ENCODE measurements at places on chromosomes 4 and X.

GRCh38 chrX:40152741-40153344, 55.1 kb upstream of the BCOR start:
- no peak for DNase-seq

DNA sequence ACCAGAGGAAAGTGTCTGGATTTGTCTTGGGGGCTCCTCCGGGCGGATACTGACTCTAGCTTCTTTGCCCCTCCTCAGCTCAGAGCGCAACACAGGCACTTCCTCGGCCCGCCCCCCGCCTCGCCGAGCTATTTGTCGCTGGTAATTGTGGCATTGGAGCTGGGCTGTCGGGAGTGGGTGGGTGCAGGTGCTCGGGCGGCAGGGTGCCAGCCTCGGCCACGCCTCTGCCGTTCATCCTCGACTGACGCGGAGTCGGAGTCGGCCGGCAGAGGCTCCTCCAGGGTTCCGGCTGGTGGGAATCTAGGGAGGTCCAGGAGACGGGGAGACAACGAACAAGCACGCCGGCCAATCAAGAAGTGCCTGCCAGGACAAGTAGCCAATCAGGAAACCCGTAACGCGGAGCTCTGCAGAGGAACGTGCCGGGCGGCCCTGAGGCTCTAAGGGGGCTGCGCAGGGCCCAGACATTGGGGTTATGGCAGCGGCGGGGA, 3.9 kb upstream of the SYN1 start:
- no peak for DNase-seq

- no peak for DNase-seq
Observed at GRCh38 chrX:118862091-118862490, 38.5 kb downstream of the ZCCHC12 start.

GRCh38 chrX:119273420-119274192, 37.5 kb downstream of the PGRMC1 start:
- DNase-seq: no peak

GRCh38 chr4:8818063-8818881, 53.4 kb downstream of the HMX1 start:
- DNase-seq: no peak

- DNase-seq: no peak
Observed at GRCh38 chrX:68684291-68684918, 36.9 kb downstream of the STARD8 start.

- DNase-seq: no peak
Observed at GRCh38 chrX:29043746-29044145, 456.5 kb downstream of the IL1RAPL1 start.

- DNase-seq: no peak
Observed at GRCh38 chr4:16253127-16253960, 27.1 kb upstream of the TAPT1 start.

DNA sequence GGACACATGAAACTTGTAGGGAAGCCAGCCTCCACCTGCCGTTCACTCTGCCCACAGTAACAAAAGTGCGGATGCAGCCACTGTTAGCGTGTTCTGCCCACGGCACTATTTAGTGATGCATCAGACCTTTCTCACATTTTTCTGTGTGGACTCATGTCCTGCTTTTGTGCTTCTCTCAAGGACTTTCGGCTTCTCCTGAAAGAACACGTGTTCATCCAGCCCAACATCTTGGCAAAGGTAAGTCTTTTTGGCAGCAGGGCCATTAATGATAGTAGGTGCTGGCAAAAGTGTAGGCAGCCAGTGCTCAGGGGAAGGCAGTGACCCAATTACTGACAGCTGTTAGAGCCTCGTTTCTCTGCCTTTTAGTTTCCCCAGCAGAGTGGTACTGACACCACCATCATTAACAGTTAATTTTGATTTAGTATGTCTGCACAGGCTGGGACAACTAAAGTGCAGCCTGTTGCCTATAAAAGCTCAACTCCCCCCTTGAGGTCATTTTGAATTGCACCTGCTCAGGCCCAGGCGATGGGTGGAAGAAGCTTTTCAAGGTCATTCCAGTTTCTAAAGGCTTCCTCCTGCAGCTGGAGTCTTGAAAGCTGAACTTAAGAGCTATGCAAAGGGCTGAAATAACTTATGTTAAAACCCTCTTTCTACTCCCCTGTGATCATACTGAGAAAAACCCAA, 54.5 kb upstream of the HPSE start:
- DNase-seq: no peak

GRCh38 chrX:83535417-83536196, 27.5 kb downstream of the POU3F4 start:
- no peak for DNase-seq

DNA sequence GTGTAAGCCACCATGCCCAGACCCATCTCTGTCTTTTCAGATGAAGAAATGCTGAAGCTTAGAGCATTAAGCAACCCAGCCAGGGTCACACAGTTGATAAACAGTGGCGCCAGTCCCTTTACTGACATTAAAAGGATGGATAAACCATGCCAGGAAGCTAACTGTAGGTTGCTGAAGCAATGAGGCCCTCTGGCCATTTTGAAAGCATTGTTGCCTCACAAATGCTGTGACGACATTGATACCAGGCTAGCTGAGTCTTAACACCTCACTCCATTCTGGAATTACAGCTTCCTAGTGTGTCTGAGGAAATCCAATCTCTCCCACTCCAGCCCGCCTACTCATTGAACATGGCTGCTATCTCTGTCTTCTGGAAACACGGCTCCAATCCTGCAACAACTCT, 89.7 kb downstream of the LNX1 start:
- DNase-seq: no peak

- no peak for DNase-seq
Observed at GRCh38 chr4:112253382-112254000, 21.9 kb downstream of the AP1AR start.

DNA sequence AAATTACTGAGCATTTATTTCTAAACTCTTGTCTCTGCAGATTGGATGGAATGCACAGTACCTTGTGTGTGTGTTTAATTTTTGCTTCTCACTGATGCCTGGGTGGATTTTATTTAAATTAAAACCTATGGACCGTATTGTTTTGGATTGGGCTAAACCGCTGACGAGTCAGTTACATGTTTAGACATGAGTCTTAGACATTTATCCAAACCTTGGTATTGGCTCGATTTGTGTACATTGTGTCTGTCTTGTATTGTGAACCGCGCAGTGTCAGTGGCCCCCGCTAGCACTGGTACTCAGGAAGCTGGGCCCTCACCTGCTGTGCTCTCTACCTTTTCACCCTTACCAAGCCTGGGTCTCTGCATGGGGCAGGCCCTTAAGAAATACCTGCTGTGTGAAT, 40.8 kb upstream of the TADA2B start:
- DNase-seq: no peak

- DNase-seq: no peak
Observed at GRCh38 chr4:93384887-93385286, 443.7 kb upstream of the ATOH1 start.

GRCh38 chrX:21799767-21800166, 39.6 kb upstream of the MBTPS2 start:
- DNase-seq: no peak

GRCh38 chr4:150115851-150116250, 37.6 kb downstream of the DCLK2 start:
- DNase-seq: no peak

GRCh38 chr4:184816962-184817361, 8.8 kb downstream of the ACSL1 start:
- no peak for DNase-seq

GRCh38 chrX:150316564-150316963, 46.6 kb upstream of the MAMLD1 start:
- no peak for DNase-seq

GRCh38 chr4:84892950-84893349, 73.5 kb downstream of the WDFY3 start:
- no peak for DNase-seq

- DNase-seq: no peak
Observed at GRCh38 chr4:2321279-2322196, 59.6 kb upstream of the MXD4 start.

DNA sequence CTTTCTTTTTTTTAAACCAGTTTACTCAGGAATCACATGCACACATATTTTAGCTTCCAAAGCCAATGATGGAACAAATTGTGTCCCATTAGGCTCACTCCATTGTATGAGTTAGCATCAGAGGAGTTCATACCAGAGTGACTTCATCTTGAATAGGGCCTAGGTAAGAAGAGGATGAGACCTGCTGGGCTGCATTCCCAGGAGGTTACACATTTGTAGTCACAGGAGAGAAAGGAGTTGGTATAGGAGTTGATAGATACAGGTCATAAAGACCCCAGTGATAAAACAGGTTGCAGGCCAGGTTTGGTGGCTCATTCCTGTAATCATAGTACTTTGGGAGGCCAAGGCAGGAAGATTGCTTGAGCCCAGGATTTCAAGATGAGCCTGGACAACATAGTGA, 9.3 kb downstream of the PDGFRA start:
- no peak for DNase-seq

DNA sequence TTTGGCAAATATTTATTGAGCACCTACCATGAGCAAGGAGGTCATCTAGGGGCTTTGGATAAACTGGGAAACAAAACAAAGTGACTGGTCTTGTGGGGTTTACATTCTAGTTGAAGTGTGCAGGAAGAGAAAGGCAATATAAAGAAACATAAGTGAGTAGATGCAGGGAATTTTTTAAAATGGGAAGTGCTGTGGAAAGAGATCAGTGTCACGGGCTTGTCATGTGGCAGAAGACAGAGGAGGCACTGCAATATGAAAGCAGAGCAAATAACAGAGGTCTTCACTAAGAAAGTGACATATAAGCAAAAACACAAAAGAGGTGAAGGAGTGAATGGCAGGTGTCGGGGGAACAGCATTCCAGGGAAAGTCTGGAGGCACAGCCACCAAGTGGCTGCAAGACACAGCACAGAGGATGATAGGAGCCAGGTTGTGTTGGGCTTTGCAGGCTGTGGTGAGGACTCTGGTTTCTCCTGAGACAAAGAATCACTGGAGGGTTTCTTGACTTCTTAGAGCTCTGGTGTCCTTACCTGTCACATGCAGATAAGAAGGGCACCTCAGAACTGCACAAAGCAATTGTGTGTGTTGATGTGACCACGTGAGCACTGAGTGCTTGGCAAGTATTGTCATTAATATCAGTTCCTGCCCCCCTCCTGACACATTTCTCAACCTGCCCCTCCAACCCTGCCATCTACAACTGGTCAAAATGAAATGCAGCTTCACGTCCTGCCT, 143.5 kb downstream of the TSPAN5 start:
- DNase-seq: no peak

GRCh38 chrX:57155171-57155570, 18.0 kb upstream of the SPIN2A start:
- DNase-seq: no peak
